ENCODE measurements at places on chromosomes 11 and 22. TPM values are rescaled to one million over a fixed set of nuclear protein-coding genes. Genes with fewer than 3 reads are reported as not detected.

The TCN1 gene
- total RNA-seq = 0.42 TPM

The TIMP3 gene
- total RNA-seq = 1.3 TPM

The GSTT4 gene
- not detected for total RNA-seq

The DEFB108B gene
- total RNA-seq = not detected

The SIPA1 gene
- 19.3 TPM for total RNA-seq

The MRGPRX2 gene
- not detected for total RNA-seq

The SHISAL1 gene
- total RNA-seq = 3.4 TPM

The ZNF214 gene
- 0.79 TPM for total RNA-seq

The SCGB1A1 gene
- not detected for total RNA-seq

The TLCD5 gene
- total RNA-seq = 7.9 TPM

The KBTBD3 gene
- 2.5 TPM for total RNA-seq

The NAALAD2 gene
- total RNA-seq = not detected

The MRGPRX4 gene
- not detected for total RNA-seq

The SNU13 gene
- 184 TPM for total RNA-seq

The CCDC89 gene
- total RNA-seq = not detected

The PRODH gene
- total RNA-seq = 1.4 TPM

The OR9I1 gene
- total RNA-seq = not detected

The SCN4B gene
- total RNA-seq = not detected

The PNPLA3 gene
- 1.5 TPM for total RNA-seq

The THRSP gene
- not detected for total RNA-seq

The STARD10 gene
- total RNA-seq = 15.0 TPM

The FGF4 gene
- not detected for total RNA-seq

The BATF2 gene
- 0.80 TPM for total RNA-seq

The APOL5 gene
- total RNA-seq = not detected

The OR2D2 gene
- not detected for total RNA-seq

The OR5AL1 gene
- total RNA-seq = not detected

The FJX1 gene
- total RNA-seq = 36.0 TPM

The SYT9 gene
- total RNA-seq = 0.11 TPM

The TESMIN gene
- 6.7 TPM for total RNA-seq

All from A549 treated with Mapracorat at 1 μM for 4 hours (cell line).